ENCODE measurements at places on chromosomes 2 and 18.
A peak's percentile ranks its signal among the peaks of the same experiment; 100 is the strongest.

- no peak for DNase-seq
Measured at GRCh38 chr2:172108587-172108930, 5.9 kb upstream of the DLX2 start.

- DNase-seq: no peak
Measured at GRCh38 chr18:75679331-75679730, 251.8 kb upstream of the SMIM21 start.

DNA sequence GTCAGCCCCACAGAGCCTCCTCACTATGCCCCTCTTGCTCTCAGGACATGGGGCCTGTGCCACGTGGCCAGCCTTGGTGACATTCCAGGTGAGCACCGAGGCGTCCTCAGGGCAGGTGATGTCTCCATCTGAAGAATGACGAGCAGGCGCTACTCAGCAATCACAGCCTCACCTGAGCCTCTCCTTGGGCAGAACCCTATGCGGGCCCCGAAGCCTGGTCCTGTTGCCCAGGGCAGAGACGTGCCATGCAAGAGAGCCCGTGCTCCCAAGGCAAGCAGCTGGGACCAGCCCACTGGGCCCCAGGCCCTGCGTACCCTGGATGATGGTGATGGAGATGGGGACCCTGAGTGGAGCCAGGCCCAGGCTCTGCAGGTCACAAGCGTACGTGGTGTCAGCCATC, 32.5 kb upstream of the SELENOI start:
- DNase-seq: no peak

DNA sequence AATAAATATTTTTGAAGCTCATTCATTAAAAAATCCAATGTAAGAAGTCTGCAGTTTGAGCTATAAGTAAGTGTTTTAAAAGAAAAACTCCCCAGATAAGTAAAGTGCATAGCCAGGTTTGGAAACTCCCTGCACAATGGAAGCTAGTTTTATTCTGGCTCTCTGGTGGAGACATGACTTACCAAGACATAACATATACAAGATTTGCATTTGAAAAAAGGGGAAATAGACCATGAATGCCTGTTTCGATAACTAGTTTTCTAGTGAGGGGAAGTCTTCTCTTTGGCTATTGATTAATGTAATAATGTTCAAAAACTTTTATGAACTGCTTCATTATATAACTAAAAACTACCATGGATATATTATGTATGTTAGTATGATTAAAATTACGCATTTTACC, 435.2 kb downstream of the ARHGAP15 start:
- no peak for DNase-seq

DNA sequence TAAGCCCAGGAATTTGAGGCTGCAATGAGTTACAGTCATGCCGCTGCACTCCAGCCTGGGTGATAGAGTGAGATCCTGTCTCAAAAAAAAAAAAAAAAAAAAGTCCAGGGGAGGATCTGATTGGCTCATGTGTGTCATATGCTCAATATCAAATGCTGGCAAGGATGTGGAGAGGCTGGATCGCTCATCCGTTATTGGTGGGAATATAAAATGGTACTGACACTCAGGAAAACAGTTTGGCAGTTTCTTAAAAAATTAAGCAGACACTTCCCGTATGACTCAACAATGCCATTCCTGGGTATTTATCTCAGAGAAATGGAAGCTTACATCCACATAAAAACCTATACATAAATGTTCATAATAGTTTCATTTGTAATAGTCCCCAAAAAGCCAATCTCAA, 68.9 kb downstream of the MEX3C start:
- no peak for DNase-seq

GRCh38 chr18:60196836-60197606, 175.6 kb downstream of the MC4R start:
- DNase-seq: no peak

DNA sequence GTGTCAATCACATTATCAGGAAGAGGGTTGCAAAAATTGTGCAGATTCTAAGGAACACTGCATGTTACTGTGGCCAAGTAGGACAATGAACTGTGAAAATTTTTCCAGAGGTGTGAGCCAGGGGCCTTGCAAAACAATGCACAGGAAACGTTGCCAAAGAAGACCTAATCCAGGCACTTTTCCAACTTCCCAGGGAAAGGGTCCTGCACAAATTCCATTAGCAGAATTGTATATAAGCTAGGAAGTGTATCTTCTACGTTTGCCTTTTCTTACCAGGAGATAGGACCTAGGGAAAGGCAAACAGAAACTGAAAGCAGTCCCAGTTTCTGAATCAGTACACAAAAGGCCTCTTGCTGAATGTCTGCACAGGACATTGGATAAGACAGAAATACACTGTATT, 1888.3 kb upstream of the CELF4 start:
- DNase-seq: peak; percentile 20

DNA sequence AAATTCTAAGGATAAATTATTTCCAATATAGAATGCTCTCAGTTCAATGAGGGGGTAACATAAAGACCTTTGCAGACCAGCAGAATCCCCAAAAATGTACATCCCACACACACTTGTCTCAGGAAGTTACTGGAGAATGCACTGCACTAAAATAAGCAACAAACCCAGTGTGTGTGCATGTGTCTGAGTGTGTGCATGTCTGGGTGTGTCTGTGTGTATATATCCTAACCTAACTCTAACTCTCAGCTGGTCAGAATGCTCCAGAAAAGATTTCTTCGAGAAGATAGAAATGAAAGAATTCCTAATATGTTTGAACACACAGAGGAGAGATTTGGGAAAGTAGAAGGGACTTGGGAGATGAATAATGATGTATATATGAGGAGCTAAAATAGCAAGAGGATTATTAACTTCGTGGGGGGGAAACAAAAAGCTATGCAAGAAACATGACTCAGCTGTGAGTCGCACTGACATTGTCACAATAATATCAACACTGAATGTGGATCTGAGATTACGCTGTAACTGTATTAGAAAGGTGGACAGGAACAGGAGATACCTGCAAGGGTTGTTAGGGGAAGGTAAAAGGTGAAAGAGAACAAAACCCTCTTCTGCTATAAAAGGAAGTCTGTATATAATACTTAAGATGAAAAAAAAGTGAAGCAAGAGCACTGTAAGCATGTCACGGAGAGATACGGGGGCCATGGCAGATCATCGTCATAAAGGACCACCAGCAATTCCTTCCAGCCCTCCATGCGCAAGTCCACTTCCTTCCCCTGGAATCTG, 11.1 kb downstream of the COLEC12 start:
- no peak for DNase-seq

- DNase-seq: no peak
Measured at GRCh38 chr2:215529271-215529670, 93.4 kb upstream of the FN1 start.

- DNase-seq: no peak
Measured at GRCh38 chr2:104050656-104051242, 803.2 kb upstream of the POU3F3 start.

GRCh38 chr2:22382479-22383169, 1002.4 kb upstream of the KLHL29 start:
- peak; percentile 42 for DNase-seq

DNA sequence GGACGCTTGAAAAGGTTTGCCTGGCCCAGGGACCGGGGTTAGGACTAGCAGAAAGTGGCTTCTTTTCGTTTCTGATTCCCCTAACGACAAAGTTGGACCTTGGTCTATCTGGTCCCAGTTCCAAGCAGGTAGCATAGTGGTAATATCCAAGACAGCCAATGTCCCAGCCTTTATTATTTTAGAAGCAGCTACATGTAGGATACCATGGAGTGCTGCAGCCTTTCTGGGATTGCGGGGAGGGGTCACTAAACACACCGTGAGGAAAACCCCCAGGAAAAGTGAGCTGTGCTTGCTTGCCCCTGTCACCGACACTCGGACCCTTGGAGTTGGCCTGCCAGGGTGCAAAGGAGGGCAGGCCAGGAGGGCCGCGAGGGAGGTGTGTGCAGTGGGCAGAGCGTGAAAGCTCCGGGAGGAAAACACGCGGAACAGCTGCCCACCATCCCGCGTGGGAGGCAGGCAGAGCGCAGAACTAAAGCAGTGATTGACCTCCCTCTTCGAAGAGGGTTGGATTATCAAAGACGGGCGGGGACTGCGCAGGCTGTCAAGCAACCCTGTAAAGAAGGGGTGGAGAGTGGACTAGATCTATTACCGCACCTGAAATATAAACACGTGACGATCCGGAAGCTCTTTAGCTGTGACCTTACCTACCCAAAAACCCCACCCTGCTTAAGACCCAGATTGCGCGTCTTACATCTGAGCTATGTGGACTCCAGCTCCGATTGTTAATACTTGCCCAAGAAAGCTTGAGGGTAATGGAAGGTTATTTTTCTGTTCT, 624 bp upstream of the MAP4K3 start:
- no peak for DNase-seq

GRCh38 chr2:13876491-13877037, 756.0 kb upstream of the LRATD1 start:
- no peak for DNase-seq

DNA sequence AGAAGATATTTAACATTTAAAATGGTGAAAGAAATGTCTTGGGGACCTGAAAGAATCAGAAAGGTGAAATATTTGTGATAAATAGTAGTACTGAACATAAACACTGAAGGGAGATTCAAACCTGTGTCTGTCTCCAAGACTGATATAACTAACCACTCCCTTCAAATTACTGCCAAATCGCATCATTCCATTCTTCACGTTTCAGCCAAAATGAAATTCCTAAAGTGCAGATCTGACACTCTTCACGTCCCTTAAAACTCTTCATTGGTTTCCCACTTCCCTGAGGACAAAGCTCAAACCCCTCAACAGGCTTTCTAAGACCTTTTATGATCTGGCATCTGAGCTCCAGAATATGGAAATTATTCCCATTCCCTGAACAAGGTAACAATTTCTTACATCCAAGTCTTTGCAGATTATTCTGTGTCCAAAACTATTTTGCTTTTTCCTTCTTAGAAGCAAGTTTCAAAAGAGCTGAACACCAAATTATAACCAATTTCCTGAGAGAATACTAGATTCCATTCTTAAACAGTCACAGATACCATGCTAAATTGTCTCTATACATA, 18.9 kb downstream of the SLC8A1 start:
- no peak for DNase-seq

GRCh38 chr2:114039677-114040076, 149.8 kb downstream of the ACTR3 start:
- DNase-seq: no peak

GRCh38 chr2:218260742-218261422, at the start of gene GPBAR1:
Gene GPBAR1, plus strand, starts transcription at chr2:218261015. Its CDS starts 1,710 bp downstream, at chr2:218262725.
- peak; percentile 35 for DNase-seq

GRCh38 chr2:50820176-50820575, 211.8 kb downstream of the NRXN1 start:
- DNase-seq: no peak

- no peak for DNase-seq
Measured at GRCh38 chr18:32373995-32374394, 96.7 kb downstream of the GAREM1 start.

DNA sequence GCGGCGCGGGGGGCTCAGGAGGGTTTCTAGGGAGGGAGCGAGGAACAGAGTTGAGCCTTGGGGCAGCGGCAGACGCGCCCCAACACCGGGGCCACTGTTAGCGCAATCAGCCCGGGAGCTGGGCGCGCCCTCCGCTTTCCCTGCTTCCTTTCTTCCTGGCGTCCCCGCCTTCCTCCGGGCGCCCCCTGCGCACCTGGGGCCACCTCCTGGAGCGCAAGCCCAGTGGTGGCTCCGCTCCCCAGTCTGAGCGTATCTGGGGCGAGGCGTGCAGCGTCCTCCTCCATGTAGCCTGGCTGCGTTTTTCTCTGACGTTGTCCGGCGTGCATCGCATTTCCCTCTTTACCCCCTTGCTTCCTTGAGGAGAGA, 5.2 kb downstream of the PROC start:
- peak; percentile 50 for DNase-seq
